ENCODE measurements at places on chromosomes 7 and 10. TPM values are rescaled to one million over a fixed set of nuclear protein-coding genes. Genes with fewer than 3 reads are reported as not detected.

GRCh38 chr10:23884670-23885069 is 324.3 kb upstream of the KIAA1217 start:
- H3K4me1 ChIP-seq = no peaks in the 10 kb centered on the region
- no peak for DNase-seq
- no peak overlapping the region for H3K27ac ChIP-seq
- no peak overlapping the region for H3K4me3 ChIP-seq

- no peaks in the 10 kb centered on the region for H3K4me1 ChIP-seq
- H3K36me3 ChIP-seq = no peaks in the 10 kb centered on the region
- H3K27me3 ChIP-seq = no peaks in the 10 kb centered on the region
- H3K27ac ChIP-seq = no peak overlapping the region
Observed at GRCh38 chr7:150740053-150740452, 2.8 kb downstream of the GIMAP5 start.

- H3K27ac ChIP-seq = peak overlapping the region; percentile 77
- H3K27me3 ChIP-seq = no peaks in the 10 kb centered on the region
- H3K4me3 ChIP-seq = no peak overlapping the region
- DNase-seq = peak; percentile 64
- no peaks in the 10 kb centered on the region for H3K36me3 ChIP-seq
Observed at GRCh38 chr10:5557799-5558771, 33.3 kb downstream of the CALML3 start.

- no peaks in the 10 kb centered on the region for H3K27me3 ChIP-seq
- peak; percentile 50 for DNase-seq
- no peaks in the 10 kb centered on the region for H3K4me1 ChIP-seq
- no peak overlapping the region for H3K4me3 ChIP-seq
Observed at GRCh38 chr7:44284216-44284615, 41.2 kb downstream of the CAMK2B start.

GRCh38 chr7:30983042-30983913 is 19.5 kb downstream of the GHRHR start:
- H3K27ac ChIP-seq = no peak overlapping the region
- no peaks in the 10 kb centered on the region for H3K4me1 ChIP-seq
- no peaks in the 10 kb centered on the region for H3K27me3 ChIP-seq

GRCh38 chr7:96640054-96640453 is 69.6 kb downstream of the SEM1 start:
- no peak overlapping the region for H3K27ac ChIP-seq
- H3K36me3 ChIP-seq = no peaks in the 10 kb centered on the region
- no peaks in the 10 kb centered on the region for H3K27me3 ChIP-seq
- H3K4me1 ChIP-seq = no peaks in the 10 kb centered on the region

GRCh38 chr7:155164316-155164715 is 94.2 kb downstream of the HTR5A start:
- peaks cover 14% of the 10 kb centered on the region for H3K27me3 ChIP-seq
- H3K36me3 ChIP-seq = no peaks in the 10 kb centered on the region
- no peaks in the 10 kb centered on the region for H3K4me1 ChIP-seq
- no peak for DNase-seq
- H3K27ac ChIP-seq = no peak overlapping the region
- H3K4me3 ChIP-seq = no peak overlapping the region

GRCh38 chr10:22999942-23000341 is 72.1 kb downstream of the ARMC3 start:
- no peak overlapping the region for H3K4me3 ChIP-seq
- no peaks in the 10 kb centered on the region for H3K36me3 ChIP-seq
- no peak overlapping the region for H3K27ac ChIP-seq
- no peaks in the 10 kb centered on the region for H3K27me3 ChIP-seq
- H3K4me1 ChIP-seq = no peaks in the 10 kb centered on the region

GRCh38 chr10:58851606-58852005 is 324.8 kb upstream of the PHYHIPL start:
- no peak overlapping the region for H3K27ac ChIP-seq
- H3K36me3 ChIP-seq = no peaks in the 10 kb centered on the region
- H3K4me1 ChIP-seq = no peaks in the 10 kb centered on the region
- DNase-seq = no peak
- no peaks in the 10 kb centered on the region for H3K27me3 ChIP-seq

DNA sequence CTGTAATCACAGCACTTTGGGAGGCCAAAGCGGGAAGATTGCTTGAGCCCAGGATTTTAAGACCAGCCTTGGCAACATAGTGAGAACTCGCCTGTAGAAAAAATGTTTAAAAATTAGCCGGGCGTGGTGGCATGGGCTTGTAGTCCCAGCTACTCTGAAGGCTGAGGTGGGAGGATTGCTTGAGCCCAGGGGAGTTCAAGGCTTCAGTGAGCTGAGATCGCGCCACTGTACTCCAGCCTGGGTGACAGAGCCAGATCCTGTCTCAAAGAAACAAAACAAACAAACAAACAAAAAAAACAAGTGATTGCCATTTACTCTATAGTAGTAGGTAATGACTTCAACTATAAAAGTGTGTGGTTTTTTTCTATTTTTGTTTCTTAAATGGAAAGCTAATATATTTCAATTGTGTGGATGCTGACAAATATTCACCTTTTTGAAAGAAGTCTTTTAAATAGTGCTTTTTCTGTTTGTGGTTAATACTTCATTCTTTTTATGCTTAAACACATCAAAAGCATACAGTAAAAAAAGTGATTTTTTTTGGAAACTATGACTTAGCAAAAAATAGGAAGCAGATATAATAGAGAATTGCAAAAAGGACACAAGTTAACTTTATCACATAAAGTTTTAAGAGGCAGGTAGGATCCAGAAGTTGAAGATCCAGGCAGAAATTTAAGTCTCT is 48.4 kb downstream of the ZNF277 start:
- no peak overlapping the region for H3K27ac ChIP-seq
- H3K4me3 ChIP-seq = no peak overlapping the region
- H3K27me3 ChIP-seq = no peaks in the 10 kb centered on the region
- H3K36me3 ChIP-seq = no peaks in the 10 kb centered on the region
- H3K4me1 ChIP-seq = no peaks in the 10 kb centered on the region

DNA sequence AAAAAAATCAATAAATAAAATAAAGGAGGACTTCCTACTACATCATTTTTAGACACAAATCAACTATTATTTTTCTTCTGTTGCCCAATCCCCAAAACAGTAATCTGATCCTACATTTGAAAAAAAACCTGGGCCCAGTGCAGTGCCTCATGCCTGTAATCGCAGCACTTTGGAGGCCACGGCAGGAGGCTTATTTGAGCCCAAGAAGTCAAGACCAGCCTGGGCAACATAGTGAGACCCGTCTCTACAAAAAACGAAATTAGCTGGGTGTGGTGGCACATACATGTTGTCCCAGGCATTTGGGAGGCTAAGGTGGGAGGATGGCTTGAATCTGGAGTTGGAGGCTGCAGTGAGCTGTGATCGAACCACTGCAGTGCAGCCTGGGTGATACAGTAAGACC is 2.7 kb upstream of the GTF2I start:
- H3K27me3 ChIP-seq = no peaks in the 10 kb centered on the region
- H3K4me3 ChIP-seq = no peak overlapping the region
- H3K36me3 ChIP-seq = no peaks in the 10 kb centered on the region

- H3K4me3 ChIP-seq = no peak overlapping the region
- H3K4me1 ChIP-seq = no peaks in the 10 kb centered on the region
- H3K27me3 ChIP-seq = no peaks in the 10 kb centered on the region
- H3K27ac ChIP-seq = no peak overlapping the region
Observed at GRCh38 chr10:20922451-20922850, 25.3 kb upstream of the NEBL start.

DNA sequence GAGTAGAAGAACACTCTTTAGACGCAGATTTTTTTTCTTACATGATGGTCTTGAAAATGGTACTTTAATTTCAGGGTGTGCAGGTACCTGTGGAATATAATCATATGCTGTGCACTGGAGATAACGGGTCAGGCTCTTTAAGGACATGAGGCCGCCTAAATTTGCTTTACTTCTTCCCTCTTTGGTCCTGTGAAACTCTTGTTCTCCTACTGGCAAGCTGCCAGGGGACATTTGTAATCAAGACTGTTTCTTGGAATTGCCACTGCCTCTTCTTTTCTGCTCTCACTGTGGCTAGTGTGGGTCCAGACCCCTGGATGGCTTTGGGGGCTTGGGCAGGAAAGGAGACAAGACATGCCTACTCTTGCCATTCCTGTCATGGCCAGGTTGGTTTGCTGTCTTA is 146.0 kb downstream of the SND1 start:
- H3K27ac ChIP-seq = no peak overlapping the region
- no peaks in the 10 kb centered on the region for H3K27me3 ChIP-seq
- DNase-seq = peak; percentile 68
- no peak overlapping the region for H3K4me3 ChIP-seq
- no peaks in the 10 kb centered on the region for H3K36me3 ChIP-seq
- peaks cover 38% of the 10 kb centered on the region for H3K4me1 ChIP-seq

- peaks cover 34% of the 10 kb centered on the region for H3K4me1 ChIP-seq
- H3K4me3 ChIP-seq = peak overlapping the region; percentile 76
- H3K27me3 ChIP-seq = peaks cover 38% of the 10 kb centered on the region
- no peaks in the 10 kb centered on the region for H3K36me3 ChIP-seq
- peak overlapping the region; percentile 83 for H3K27ac ChIP-seq
Observed at GRCh38 chr10:92690915-92691590, 1.3 kb downstream of the HHEX start.

- H3K27ac ChIP-seq = no peak overlapping the region
- peak; percentile 66 for DNase-seq
- no peaks in the 10 kb centered on the region for H3K36me3 ChIP-seq
- H3K4me1 ChIP-seq = peaks cover 16% of the 10 kb centered on the region
Observed at GRCh38 chr7:98870121-98870651, 372 bp upstream of the TMEM130 start.

DNA sequence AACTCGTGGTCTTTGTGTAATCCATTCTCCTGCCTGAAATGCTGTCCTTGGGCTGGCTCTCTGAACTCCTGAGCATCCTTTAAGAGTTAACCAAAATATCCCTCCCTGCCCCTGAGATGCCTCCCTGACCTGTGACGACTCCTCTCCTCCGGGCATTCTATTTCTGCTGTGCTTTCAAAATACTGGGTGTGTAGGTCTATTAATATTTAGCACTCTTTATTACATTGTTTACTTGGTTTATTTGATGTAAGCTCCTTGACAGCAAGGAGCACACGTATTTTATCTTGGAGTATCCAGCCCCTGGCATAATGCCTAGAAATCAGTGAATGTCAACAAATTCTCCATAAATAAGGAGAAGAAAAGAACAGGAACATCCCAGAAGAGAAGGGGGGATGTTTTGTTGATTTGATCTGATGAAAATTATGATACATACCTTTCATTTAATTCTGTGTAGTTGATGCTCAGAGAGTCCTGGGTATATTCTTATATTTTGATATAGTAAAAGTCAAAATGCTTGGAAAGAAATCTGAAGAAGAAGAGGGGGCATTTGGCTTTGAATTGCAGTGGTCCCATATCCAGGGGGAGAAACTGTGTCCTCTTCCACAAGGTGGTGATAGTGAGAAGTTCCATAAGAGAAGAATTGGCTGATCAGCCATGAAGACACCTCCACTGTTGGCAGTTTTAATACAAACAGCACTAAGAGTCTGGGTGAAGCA is 107.7 kb upstream of the MPP7 start:
- H3K4me3 ChIP-seq = no peak overlapping the region
- DNase-seq = no peak
- H3K4me1 ChIP-seq = no peaks in the 10 kb centered on the region
- no peak overlapping the region for H3K27ac ChIP-seq
- H3K36me3 ChIP-seq = no peaks in the 10 kb centered on the region
- no peaks in the 10 kb centered on the region for H3K27me3 ChIP-seq

GRCh38 chr10:114634609-114634979 is 23.5 kb downstream of the ABLIM1 start:
- no peaks in the 10 kb centered on the region for H3K27me3 ChIP-seq
- no peaks in the 10 kb centered on the region for H3K36me3 ChIP-seq
- H3K4me3 ChIP-seq = no peak overlapping the region
- peak overlapping the region; percentile 73 for H3K27ac ChIP-seq
- peak; percentile 82 for DNase-seq
- H3K4me1 ChIP-seq = peaks cover 39% of the 10 kb centered on the region

DNA sequence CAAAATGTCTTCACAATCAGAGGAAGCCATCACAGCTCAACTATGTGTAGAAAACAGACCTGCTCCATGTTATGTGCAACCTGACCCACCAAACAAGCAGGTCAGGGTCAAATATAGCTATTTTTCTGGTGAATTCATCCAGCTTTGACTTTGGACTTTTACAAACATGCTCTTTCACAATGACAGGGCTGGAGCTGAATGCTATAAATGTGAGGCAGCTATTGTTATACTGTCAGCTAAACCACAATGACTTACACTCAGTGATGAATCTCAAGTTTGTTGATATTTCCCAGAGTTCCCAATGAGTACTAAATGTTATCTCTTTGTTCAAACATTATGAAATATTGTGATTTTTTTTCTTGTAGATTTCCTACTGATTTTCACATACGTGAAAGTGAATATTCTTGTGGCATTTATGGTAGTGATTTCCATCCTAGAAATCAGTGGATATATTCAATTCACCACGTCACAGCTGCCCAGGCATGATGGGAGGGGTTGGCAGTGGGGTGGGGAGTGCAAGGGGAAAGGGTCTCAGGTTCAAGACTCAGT is 2.5 kb upstream of the ITIH2 start:
- H3K36me3 ChIP-seq = no peaks in the 10 kb centered on the region
- no peak overlapping the region for H3K4me3 ChIP-seq
- no peaks in the 10 kb centered on the region for H3K27me3 ChIP-seq
- H3K27ac ChIP-seq = no peak overlapping the region
- H3K4me1 ChIP-seq = peaks cover 34% of the 10 kb centered on the region

- peaks cover 62% of the 10 kb centered on the region for H3K27me3 ChIP-seq
- H3K27ac ChIP-seq = no peak overlapping the region
- no peak for DNase-seq
- H3K4me3 ChIP-seq = no peak overlapping the region
- H3K36me3 ChIP-seq = no peaks in the 10 kb centered on the region
Observed at GRCh38 chr10:117130862-117131375, 7.2 kb downstream of the VAX1 start.

- no peaks in the 10 kb centered on the region for H3K27me3 ChIP-seq
- H3K4me1 ChIP-seq = no peaks in the 10 kb centered on the region
- no peaks in the 10 kb centered on the region for H3K36me3 ChIP-seq
- no peak overlapping the region for H3K27ac ChIP-seq
- DNase-seq = no peak
- no peak overlapping the region for H3K4me3 ChIP-seq
Observed at GRCh38 chr7:26038201-26038990, 113.6 kb upstream of the NFE2L3 start.

Gene CYP3A5
- total RNA-seq = 2.2 TPM

Gene PNLIP
- total RNA-seq = not detected

Gene NPY4R2
- total RNA-seq = 3.9 TPM

Gene ACSL5
- 7.1 TPM for total RNA-seq

Gene DNAH11
- total RNA-seq = under 0.01 TPM

Gene AOC1
- 1.4 TPM for total RNA-seq

Gene IFT22
- 38.5 TPM for total RNA-seq

Gene PTPN20
- total RNA-seq = 3.0 TPM

Gene ZPBP
- total RNA-seq = not detected

Gene ZNF138
- 9.9 TPM for total RNA-seq

Gene WASHC2C
- 31.7 TPM for total RNA-seq

Gene GNG11
- 14.1 TPM for total RNA-seq
